ENCODE measurements at places on chromosomes 1 and 21. TPM values are rescaled to one million over a fixed set of nuclear protein-coding genes. Genes with fewer than 3 reads are reported as not detected.

Gene AGMAT
- total RNA-seq: 1.0 TPM

Gene ORC1
- total RNA-seq: 0.26 TPM

GRCh38 chr1:40783001-40783905 lies at the start of gene KCNQ4:
Gene KCNQ4, plus strand, starts transcription at chr1:40783787. Its CDS starts 307 bp downstream, at chr1:40784094.
- peaks cover 14% of the 10 kb centered on the region for H3K27me3 ChIP-seq
- H3K4me1 ChIP-seq: peaks cover 2% of the 10 kb centered on the region
- no peak within 1 kb of the TSS for H3K4me3 ChIP-seq
- no peaks in the 10 kb centered on the region for H3K36me3 ChIP-seq

- DNase-seq: no peak
- H3K4me1 ChIP-seq: peaks cover 3% of the 10 kb centered on the region
- H3K36me3 ChIP-seq: no peaks in the 10 kb centered on the region
- no peak overlapping the region for H3K4me3 ChIP-seq
- H3K27ac ChIP-seq: no peak overlapping the region
Measured at GRCh38 chr1:82483146-82483545, 682.4 kb downstream of the ADGRL2 start.

- H3K4me3 ChIP-seq: no peak overlapping the region
- H3K27me3 ChIP-seq: no peaks in the 10 kb centered on the region
- no peak overlapping the region for H3K27ac ChIP-seq
- H3K36me3 ChIP-seq: no peaks in the 10 kb centered on the region
- DNase-seq: no peak
Measured at GRCh38 chr1:196152086-196152485, 456.2 kb downstream of the KCNT2 start.

- no peaks in the 10 kb centered on the region for H3K4me1 ChIP-seq
- no peaks in the 10 kb centered on the region for H3K27me3 ChIP-seq
- H3K4me3 ChIP-seq: no peak overlapping the region
- no peaks in the 10 kb centered on the region for H3K36me3 ChIP-seq
- H3K27ac ChIP-seq: no peak overlapping the region
- peak; percentile 37 for DNase-seq
Measured at GRCh38 chr1:176051902-176052518, 155.1 kb downstream of the COP1 start.

DNA sequence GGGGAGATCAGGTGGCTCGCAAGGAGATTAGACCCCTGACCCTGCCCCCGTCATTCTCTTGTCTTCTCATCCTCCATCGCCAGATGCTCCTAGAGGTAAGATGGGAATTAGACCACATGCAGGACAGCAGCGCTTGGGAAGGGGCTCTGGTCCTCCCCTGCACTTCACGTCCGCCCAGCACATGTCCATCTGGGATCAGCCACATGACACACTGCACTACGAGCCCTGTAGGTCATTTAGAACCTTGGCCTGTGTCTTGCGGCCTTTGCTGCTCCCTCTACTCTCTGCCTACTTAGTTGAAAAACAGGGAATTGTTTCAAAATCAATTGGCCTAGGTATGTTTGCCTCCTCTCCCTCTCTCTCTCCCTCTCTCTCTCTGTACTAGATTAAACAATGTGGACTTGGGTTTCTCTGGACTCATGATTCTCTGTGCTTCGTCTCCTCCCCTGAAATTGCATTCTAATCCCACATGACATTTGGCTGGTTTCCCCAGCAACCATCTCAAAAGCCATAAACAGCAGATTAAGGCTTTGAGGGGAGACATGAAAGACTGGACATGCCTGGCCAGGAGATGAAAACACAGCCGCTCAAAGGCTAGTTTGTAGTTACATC lies 3.8 kb upstream of the NCMAP start:
- no peak overlapping the region for H3K27ac ChIP-seq
- no peak overlapping the region for H3K4me3 ChIP-seq
- DNase-seq: peak; percentile 14
- H3K27me3 ChIP-seq: peaks cover 22% of the 10 kb centered on the region
- no peaks in the 10 kb centered on the region for H3K4me1 ChIP-seq
- no peaks in the 10 kb centered on the region for H3K36me3 ChIP-seq

GRCh38 chr1:172287208-172287607 lies 133.3 kb upstream of the C1orf105 start:
- DNase-seq: peak; percentile 89
- H3K4me3 ChIP-seq: no peak overlapping the region
- peaks cover 7% of the 10 kb centered on the region for H3K4me1 ChIP-seq
- no peaks in the 10 kb centered on the region for H3K27me3 ChIP-seq
- H3K27ac ChIP-seq: peak overlapping the region; percentile 59

DNA sequence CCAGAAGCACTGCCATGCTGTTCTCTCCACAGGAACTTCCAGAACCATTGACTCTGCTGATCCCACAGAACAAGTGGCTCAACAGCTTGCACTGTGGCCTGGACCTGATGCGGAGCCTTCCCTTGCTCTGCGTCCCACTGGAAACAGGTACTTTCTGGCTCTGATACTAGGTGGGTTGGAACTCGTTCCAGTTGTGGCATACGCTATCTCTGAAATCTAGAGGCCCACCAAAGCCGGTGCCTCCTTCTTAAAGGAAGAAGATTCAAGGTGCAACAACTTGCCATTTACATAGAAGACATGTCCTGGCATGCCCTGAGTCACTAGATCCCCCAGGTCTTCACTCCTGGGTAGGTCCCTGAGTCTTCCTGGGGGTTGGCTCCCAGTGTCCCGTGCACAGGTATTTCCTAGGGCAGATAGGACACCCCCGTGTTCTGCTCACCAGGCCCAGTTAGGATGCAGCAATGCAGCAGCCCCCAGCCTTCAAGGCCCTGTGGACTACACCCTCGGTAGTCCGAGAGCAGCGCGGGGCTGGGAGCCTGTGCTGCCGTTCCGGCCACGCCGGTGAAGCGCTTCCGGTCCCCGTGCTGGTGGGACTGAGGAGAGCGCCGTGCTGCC lies 10.8 kb upstream of the PCBP3 start:
- no peak overlapping the region for H3K4me3 ChIP-seq
- no peaks in the 10 kb centered on the region for H3K36me3 ChIP-seq
- no peaks in the 10 kb centered on the region for H3K4me1 ChIP-seq
- H3K27me3 ChIP-seq: no peaks in the 10 kb centered on the region
